ENCODE measurements at places on chromosomes 5 and 9.

- DNase-seq: no peak
Observed at GRCh38 chr5:136538534-136538933, 173.2 kb upstream of the TRPC7 start.

DNA sequence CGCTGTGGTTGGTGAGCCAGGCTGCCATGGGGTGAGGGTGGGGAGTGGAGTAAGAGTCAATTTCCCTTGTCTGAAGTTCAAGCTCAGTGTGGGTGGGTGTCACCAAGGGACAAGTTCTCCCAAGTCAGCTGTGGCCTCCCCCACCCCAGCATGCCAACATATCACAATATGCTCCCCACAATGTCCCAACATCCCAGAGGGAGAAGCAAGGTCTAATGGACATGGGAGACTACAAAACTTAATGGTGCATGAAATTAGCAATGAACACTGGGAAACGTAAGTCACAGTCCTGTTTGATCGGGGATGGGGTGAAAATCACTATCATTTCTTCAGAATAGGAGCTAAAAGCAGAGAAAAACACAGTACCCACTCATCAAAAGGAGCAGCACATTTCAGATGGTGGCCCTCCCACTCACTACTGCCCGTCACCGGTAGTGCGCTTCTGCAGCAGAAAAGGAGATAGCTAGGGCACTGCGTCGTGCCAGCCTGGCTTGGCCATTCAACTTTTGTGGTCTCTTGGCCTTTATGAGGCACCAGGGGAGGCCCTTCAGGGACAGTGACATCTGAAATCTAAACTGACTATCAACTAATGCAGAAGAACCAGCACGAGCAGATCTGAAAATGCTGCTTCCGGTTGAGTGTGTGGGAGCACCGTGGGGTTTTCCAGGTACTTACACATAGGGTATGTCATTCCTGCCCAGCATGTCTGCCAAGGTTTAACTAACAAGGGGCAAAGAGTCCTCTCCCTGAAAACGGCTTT lies 20.5 kb upstream of the NDFIP1 start:
- no peak for DNase-seq

DNA sequence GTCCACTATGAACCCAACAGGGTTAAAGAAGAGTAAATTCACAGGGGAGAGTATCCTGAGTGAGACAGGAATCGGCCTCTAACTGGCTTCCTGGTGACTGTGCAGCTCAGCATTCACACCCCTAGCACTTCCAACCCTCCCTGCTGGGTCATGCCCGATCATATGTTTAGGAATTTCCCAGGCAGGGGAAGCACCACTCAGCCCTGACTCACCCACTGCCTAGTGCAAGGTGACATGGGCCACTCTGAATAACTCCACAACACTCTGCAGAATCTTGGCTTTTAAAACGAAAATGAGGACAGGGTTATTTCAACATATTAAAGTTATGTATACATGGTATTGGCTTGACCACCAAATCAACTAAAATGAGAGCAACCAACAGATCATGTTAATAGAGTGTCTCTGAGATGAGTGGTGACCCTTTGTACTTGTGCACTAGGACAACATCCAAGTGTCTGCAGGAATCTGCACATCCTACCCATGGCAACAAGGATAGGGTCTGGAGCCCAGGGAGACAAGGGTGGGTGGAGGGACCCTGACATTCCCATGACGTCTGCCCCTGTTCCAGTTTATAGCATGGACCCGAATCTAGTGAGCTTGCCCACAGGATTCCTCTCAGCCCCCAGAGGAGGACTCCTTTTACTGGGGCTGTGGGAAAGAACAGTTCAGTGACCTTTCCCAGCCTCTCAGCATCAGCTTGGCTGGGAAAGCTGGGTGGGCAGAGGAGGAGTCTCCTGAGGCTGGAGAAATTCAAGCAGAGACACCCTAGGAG lies 485.8 kb downstream of the SEMA5A start:
- DNase-seq: no peak

- no peak for DNase-seq
Observed at GRCh38 chr9:126588491-126589168, 25.1 kb upstream of the LMX1B start.

DNA sequence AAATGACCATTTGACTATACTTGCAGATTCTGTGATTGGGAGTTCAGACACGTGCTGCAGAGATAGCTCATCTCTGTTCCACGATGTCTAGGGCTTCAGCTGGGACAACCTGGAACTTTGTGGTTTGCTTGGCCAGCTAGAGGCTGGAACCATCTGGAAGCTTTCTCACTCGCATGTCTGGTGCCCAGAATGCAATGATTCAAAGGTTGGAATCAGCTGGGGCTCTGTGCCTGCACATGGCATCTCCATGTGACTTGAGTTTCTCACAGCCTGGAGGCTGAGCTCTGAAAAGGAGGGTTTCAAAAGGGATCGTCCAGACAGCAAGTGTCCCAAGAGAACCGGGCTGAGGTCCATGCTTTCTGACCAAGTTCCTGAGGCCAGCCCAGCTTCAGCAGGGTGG lies 465.2 kb downstream of the GADD45G start:
- no peak for DNase-seq

DNA sequence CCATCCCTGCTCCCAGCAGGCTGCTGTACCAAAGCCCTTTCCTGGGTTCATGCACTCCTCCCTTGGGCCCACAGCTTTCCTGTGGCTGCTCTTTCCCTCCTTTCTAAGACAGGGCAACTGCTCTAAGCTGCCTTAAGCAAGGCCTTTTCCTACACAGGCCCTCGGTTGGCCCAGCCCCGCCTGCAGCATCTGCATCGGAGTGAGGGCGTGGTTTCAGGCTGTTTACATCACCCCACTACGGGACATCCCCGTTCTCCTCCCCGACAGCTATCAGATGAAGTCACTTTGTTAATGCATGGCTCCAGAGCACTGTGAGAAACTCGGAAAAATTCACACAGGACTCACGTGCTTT lies 3.4 kb downstream of the DPH7 start:
- no peak for DNase-seq

GRCh38 chr9:70874451-70874850 lies 247.0 kb downstream of the TRPM3 start:
- no peak for DNase-seq

DNA sequence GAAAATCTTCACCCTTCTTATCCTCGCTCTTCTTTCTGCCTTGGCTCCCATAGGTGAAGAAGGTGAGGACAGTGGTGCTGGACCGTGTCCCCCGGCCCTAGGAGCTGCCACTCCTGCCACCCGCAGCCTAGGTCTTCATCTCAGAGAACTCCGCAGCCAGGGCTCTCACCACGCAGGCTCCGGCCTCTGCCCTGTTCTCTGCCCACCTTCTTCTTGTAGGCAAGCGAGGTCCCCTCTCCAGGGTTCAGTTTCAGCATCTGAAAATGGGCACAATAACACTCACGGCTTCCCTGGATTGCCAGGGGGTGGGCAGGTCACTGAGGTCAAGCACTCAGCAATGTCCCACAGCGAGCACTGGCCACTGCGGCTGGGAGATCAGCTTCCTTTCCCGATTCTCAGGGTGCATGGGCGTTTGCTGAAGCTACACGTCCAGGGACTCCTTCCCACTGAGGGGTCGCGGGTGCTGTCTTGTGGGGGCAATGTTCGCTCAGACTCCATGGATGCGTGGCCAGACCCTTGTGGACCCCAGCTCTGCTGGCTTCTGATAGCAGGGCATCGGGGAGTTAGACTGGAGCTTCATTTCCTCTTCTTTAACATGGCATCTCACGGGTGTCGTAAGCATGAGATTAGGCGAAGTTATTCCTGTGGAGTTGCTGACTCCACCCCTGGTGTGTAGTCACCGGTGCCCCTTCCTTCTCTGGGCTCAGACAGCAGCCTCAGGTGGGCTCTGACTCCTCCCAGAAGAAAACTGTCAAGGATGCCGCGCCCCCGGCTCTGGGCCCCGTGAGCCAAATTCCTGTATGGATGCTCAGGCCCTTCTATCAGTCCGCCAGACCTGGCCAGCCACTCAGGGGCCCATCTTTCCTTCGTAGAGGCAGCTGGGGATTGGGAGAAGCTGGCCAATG lies 145.1 kb upstream of the IRX2 start:
- no peak for DNase-seq

DNA sequence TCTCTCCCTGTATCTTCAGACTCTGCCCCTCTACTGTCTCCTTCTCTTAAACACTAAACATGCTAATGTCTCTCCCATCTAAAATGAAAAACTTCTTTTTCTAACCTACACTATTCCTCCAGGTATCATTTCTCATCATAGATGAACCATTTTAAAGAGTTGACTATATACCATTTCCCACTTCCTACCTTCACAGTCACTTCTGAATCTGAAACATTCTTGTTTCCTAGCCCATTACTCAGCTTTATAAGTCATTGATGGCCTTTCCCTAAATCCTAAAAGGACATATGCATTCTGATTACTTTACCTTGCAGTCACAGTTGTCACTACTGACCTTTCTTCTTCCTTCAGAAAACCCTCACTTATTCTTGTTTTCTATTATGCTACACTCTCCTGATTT lies 118.2 kb downstream of the SSBP2 start:
- DNase-seq: no peak

GRCh38 chr5:110072651-110073050 lies 382.9 kb downstream of the MAN2A1 start:
- DNase-seq: no peak

DNA sequence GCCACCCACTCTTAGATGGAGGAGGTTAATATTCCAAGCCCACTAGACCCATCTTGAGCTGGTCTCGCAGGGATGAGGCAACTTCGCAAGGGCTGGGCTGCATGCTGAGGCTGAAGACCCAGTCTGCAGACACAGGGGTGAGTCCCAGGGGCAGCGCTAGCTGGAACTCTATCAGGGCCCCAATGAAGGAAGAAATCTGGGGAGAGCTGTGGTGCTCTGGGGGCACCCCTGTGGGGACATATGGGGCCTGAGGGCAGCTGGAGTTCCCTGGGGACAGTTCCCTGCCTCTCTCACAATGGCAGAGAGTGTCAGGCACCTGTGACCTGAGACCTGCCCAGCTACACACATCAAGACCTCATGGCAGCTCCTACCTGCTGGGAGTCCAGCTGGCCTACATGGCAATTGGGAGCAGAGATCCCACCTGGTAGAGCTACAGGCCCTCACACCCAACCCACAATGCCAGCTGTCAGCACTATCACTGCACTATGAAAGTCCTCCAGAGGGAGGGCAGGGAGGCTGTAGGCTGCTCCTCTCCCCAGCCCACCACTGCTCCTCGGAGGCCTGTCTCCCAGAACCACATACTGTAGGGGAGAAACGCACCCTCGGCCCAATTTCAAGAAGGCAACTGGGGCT lies 202.2 kb downstream of the GABBR2 start:
- no peak for DNase-seq

- DNase-seq: no peak
Observed at GRCh38 chr5:159132429-159133040, 32.8 kb upstream of the EBF1 start.

GRCh38 chr5:134964359-134965270 lies 3.1 kb upstream of the CATSPER3 start:
- no peak for DNase-seq

GRCh38 chr5:78735834-78736463 lies 87.4 kb upstream of the LHFPL2 start:
- no peak for DNase-seq

DNA sequence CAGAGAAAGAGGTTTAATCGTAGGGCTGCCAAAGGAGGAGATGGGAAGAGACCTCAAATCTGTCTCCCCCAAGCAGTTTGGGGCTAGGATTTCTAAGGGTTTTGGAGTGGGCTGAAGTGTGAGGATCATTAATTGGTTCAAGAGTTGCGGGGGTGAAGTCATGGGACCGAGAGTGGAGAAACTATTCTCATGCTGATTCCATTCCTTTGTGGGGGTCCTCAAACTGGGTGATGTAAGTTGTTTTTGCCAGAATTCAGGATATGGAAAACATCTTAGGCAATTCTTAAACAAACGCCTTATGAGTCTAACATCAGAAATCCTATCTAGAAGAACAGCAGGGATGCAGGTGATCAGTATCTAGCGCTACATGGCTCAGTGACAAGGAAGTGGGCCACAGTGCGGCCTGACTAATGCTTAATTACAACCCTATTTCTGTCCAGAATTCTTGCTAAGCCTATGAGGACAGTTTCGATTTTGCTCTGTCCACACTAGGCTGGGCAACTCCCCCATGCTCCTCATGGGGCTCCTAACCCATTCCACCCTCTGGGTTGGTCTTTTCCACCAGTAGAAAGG lies 27.7 kb upstream of the TRIO start:
- no peak for DNase-seq

Data from mucosa of descending colon (tissue), 3 donors.